ENCODE measurements at places on chromosomes 2 and 18. TPM values are rescaled to one million over a fixed set of nuclear protein-coding genes. Genes with fewer than 3 reads are reported as not detected.
A peak's percentile ranks its signal among the peaks of the same experiment; 100 is the strongest.

The KANSL1L gene
- 8.9 TPM for polyA plus RNA-seq

The NCKAP5 gene
- 16.6 TPM for polyA plus RNA-seq

DNA sequence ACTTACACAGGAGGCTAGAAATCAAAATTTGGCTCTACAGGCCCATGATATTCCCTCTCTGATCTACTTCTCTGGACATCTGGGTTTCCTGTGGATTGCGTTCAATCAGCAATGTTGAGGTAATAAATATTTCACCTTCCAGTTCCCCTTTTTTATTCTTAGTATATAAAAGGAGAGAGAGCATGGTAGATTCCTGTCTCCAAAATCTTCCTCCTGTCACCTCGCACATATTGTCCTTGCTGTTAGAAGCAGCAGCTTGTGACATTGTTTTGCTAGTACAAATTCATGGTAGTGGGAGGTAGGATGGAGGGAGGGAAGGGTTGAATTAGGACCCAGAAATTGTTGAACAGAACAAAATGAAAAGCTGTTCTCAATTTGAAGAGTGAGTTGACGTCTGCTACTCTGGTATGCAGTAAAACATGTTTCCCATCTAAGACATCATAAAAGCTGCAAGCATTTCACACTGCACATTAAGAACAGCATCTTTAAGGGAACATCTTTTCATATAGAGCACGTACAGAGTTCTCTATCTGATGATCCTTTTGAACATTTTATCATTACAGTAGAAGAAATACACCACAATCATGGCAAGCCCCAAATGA lies 156.4 kb downstream of the RDH14 start:
- no peak for DNase-seq

DNA sequence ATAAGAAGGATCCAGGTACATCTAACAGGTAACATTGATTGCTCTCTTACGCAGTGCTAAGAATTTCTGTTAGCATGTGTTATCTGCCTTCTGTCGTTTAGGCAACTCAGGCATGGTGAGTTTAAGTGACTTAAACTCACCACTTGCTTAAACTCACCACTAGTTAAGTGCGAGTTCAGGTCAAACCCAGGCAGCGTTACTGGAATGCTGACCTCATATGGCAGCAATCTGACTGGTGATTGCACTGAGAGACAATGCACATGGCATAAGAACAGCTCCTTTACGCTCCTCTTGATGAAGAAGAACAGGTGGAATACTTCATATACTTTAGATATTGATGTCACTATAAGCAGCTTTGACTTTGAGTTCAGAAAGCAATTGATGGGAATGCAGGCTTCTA lies 954.1 kb downstream of the SOCS6 start:
- DNase-seq, result no peak

DNA sequence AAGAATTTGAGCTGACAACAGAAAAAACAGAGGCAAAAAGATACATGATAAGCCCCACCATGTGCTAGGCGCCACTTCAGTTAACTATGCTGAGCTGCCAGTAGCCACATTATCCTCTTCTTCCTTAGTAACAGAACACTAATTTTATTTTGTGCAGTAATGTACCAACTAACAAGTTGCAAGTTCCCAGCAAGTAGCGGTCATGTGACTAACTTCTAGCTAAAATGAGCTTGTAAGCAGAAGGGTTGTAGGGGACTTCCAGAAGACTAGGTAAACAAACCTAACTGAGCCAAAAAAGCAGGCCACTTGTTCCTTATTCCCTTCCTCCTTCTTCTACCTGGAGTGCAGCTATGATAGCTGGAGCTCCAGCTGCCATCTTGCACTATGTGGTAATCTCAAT lies 75.5 kb downstream of the DTNB start:
- no peak for DNase-seq

- no peak for DNase-seq
Observed at GRCh38 chr2:25825238-25825637, 53.0 kb downstream of the ASXL2 start.

DNA sequence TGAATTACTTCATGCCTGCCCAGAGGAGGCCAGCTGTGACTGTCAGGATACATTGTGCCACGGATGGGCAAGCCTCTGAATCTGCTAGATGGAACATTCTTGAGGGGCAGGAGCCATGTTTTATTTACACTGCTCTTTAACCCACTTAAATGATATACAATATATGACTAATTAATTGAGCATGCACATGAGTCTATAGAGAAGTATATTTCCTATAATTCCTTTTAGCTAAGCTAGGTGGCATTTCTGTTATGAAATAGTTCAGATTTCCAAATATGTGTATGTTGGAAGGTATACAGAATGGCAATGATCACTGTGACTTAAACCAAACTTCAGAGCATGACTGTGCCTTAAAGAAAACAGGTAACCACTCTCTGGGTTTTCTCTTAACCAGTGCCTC lies 131.7 kb downstream of the RAB3GAP1 start:
- DNase-seq, result no peak

- no peak for DNase-seq
Observed at GRCh38 chr2:227616631-227617030, 667 bp upstream of the SCYGR4 start.

DNA sequence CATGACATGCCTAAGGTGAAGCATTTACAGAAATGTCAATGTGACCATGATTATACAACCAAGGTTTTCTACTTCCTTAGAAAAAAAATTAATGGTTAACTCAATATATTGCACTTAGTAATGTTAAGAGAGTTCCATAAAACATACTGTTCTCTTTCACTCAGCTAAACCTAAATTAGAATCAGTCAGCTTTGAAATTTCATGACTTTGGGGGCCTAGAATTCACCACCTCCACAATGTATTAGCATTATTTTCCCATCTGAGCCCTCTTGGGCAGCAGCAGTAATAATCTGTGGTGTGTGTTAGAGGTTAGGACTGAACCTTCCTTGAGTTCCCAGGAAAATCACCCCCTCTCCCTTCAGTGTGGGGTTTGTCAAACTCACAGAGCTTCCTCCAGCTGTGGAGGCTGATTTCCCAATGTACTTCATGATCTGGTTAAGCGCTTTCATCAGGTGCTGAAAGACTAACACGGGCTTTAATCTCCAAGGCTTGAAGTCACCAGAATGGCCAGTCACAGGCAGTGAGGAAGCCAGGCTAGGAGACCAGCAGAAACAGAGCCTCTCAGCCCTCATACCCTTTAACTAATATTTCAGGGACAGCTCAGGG lies 7.1 kb upstream of the UPP2 start:
- DNase-seq, result no peak

GRCh38 chr2:223109341-223109740 lies 57.4 kb downstream of the KCNE4 start:
- DNase-seq, result no peak

The TMEM247 gene
- not detected for polyA plus RNA-seq

The FAM228A gene
- 0.07 TPM for polyA plus RNA-seq

The ALPP gene
- polyA plus RNA-seq, result not detected

GRCh38 chr2:181037922-181038321 lies 57.5 kb downstream of the UBE2E3 start:
- peak; percentile 21 for DNase-seq

Measured in AG04450 (cell line).